Natural killer cell (primary cell): ENCODE measurements at places on chromosomes 5 and 9. TPM values are rescaled to one million over a fixed set of nuclear protein-coding genes. Genes with fewer than 3 reads are reported as not detected.

MYMK gene
- not detected for total RNA-seq

NME5 gene
- total RNA-seq = not detected

PARP8 gene
- total RNA-seq = 395 TPM

DNA sequence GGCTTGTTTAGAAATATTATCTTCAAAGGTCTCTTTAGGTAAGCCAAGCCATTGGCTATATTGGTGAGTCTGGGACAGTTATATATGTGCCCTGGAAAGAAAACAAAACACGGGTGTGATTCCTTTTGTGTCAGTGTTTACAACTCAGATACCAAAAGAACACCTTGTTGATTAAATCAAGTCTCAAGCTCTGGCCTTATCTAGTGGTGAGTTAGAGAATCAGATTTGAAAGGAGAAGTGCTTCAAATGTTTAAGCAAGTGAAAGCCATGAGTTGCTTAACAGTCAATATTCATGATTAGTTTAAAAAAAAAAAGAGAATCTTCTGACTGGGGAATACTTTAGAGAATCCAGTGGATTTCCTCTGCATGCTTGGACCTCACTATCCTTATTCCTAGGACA lies 68.3 kb downstream of the IQGAP2 start:
- peak overlapping the region; percentile 12 for H3K27ac ChIP-seq
- no peaks in the 10 kb centered on the region for H3K27me3 ChIP-seq
- peaks cover 4% of the 10 kb centered on the region for H3K36me3 ChIP-seq
- no peak overlapping the region for H3K4me3 ChIP-seq

FAM114A2 gene
- total RNA-seq = 29.4 TPM

- no peaks in the 10 kb centered on the region for H3K27me3 ChIP-seq
- no peak overlapping the region for H3K4me3 ChIP-seq
- peaks cover 20% of the 10 kb centered on the region for H3K4me1 ChIP-seq
- no peaks in the 10 kb centered on the region for H3K36me3 ChIP-seq
- H3K27ac ChIP-seq = no peak overlapping the region
- DNase-seq = no peak
These were observed 94.8 kb downstream of the LHFPL2 start for GRCh38 chr5:78553580-78554353.
